ENCODE measurements at places on chromosomes 7 and 10. TPM values are rescaled to one million over a fixed set of nuclear protein-coding genes. Genes with fewer than 3 reads are reported as not detected.

Gene SLC18A3
- total RNA-seq: not detected

Gene ATE1
- 21.4 TPM for total RNA-seq

Gene PTF1A
- not detected for total RNA-seq

Gene FXYD4
- not detected for total RNA-seq

Gene H2BK1
- not detected for total RNA-seq

Gene MYL10
- total RNA-seq: not detected

Gene MLXIPL
- total RNA-seq: not detected

Gene THSD7A
- total RNA-seq: 0.11 TPM

Gene LIPJ
- not detected for total RNA-seq

Gene CYP2C18
- total RNA-seq: not detected

Gene EMX2
- 3.9 TPM for total RNA-seq

Gene ASZ1
- total RNA-seq: not detected

Gene PAPOLB
- total RNA-seq: not detected

Gene UTF1
- total RNA-seq: not detected

Gene PDIA4
- total RNA-seq: 332 TPM

Gene WNT16
- total RNA-seq: not detected

Gene TAS2R39
- not detected for total RNA-seq
